ENCODE measurements at places on chromosomes 7 and 10.
A peak's percentile ranks its signal among the peaks of the same experiment; 100 is the strongest.

- peak; percentile 96 for DNase-seq
Measured at GRCh38 chr7:138752518-138753149, 45.2 kb upstream of the TMEM213 start.

DNA sequence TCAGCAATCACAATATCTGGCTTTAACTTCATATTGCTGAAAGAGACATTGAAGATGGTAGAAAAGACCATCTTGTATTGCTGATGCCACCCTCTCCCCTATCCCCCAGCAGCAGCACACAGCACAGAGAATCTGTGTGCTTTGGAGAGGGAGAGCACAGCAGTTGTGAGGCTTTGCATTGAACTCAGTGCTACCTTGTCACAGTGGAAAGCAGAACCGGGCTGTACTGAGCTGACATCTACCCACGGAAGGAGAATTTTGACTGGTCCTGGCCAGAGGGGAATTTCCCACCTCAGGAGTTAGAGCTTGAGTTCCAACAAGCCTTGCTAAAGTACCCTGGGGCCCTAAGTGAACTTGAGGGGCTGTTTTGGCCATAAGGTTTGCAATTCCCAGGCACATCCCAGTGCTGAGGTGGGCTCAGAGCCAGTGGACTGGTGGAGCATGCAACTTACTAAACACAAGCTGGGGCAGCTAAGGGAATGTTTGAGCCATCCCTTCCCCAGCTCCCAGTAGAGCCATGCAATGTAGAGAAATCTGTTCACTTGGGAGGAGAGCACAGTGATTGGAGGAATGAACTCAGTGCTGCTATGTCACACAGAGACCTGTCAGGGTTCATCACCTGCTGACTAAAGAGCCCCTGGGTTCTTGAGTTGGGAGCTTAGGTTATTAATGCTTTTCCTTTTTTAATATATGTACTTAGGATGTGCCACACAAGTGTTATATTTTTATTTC lies 62.1 kb downstream of the OR13A1 start:
- DNase-seq = no peak

DNA sequence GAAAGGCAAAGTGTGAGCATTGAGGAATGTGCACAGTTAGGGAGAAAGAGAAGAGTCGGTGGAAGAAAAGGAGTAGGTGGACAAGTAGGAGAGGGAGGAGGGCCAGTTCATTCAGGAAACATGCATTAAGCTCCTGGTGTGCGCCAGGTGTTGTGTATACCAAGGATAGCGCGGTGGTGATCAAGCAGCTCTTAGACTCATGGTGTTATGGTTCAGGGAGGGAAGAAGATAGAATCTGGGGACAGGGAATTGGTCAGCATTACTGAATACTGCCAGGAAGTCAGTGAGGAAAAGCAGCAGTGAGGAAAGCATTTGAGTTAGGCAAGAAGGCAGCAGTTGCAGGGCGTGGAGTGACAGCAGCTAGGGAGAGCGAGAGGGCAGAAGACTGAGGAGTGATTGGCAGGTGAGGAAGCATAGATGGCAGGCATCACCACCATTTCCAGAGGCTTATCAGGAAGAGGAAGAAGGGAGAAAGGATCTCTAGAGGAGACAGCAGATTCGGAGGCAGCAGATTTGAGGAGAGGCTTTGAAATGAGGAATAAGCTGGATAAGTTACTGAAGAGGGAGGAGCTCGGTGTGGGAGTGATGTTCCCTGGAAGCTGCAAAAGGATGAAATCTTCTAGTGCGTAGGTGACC lies 265.6 kb downstream of the GFRA1 start:
- no peak for DNase-seq

DNA sequence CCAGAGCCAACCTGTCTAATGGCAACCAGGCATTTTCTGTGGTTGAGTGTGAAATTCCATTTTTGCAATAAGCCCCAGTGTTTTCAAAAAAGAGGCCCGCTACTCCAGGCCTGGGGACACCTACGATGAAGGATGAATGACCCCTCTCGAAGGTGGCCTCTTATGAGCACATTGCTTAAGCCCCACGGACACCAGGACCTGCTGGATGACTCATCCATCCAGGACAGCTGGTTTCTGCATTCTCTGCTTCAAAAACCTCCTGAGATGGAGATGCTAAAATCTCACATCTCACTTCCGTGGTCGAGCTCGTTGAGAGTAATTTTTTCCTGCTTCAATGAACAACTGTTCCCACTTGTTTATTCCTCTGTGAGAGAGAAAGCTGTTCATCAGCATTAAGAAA lies 150.2 kb upstream of the FZD8 start:
- no peak for DNase-seq

DNA sequence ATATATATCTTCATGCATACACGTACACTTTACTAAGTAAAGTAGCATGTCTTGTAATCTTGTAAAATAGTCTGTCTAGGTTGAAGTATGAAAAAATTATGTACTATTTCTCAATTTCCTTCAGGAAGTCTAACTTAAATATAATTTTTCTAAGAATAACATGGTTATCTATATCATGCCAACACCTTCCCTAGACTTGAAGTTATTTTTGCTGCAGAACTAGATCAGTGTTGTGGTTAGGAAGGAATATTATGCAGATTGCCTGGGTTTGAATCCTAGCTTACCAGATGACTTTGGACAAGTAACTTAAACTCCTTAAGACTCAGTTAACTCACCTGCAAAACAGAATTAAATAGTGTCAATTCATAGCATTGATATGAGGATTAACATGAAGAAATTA lies 142.2 kb upstream of the SEMA3A start:
- DNase-seq = no peak

DNA sequence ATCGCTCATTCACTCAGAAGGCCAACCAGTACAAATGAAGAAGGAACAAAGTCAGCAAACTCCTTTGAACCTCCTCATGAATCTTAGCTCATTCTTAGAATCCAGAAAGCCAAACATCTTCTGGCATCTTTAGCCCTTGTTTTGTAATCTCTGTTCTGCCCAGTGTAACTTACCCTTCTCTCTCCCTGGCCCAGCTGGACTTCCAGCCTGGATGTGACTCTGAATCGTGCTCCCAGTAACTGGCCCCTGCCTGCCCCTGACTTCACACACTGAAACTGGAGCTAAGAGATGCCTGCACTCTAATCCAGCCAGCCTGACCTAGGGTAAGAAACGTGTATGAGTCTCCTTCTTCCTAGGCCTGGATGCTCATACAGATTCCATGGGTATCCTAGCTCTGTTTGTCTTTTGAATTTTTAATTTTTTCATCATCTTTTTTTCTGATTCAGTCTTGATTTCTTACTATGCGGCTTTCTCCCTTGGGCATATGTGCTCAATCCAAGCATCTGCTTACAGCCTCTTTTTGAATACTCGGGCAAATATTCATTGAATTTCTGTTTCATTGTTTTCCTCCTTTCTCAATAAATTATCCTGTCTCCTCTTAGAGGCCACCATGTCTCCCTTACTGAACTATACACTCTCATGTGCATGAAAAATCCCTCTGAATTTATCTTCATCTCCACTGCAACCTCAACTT lies 845.6 kb upstream of the AUTS2 start:
- DNase-seq = no peak
